Right renal pelvis (tissue), 4 donors: ENCODE measurements at places on chromosomes 3 and 15.

DNA sequence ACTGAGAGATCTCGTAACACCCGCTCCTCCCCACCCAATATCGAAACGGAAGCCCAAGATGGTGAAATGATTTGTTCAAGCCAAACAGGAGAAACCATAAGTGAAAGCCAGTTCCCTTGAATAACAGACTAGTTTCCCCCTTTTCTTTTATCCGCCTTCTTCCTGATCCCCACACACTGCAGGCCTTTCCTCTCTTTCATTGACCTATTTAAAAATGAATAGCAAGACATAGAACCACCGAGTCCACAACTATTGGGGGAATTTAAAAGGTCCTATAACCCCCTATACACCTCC is 382 bp upstream of the COX17 start:
- DNase-seq = no peak

DNA sequence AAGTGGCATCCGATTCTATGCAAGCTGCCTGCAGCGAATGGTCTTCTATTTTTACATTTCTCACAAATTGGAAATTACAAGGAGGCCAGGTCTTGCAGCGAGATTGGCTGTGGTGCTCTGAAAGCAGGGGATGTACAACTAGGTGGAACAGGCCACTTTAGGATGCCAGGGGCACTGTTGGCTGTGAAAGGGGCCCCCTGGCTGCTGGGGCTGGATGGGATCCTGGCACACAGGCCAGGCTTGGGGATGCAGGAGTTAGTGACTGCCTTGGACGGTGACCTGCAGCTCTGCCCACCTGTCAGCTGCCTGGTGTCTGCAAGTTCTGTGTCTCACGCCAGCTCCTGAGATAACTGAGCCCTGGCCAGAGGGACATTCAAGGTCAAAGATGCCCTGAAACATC is 4.6 kb downstream of the SLC6A1 start:
- no peak for DNase-seq

DNA sequence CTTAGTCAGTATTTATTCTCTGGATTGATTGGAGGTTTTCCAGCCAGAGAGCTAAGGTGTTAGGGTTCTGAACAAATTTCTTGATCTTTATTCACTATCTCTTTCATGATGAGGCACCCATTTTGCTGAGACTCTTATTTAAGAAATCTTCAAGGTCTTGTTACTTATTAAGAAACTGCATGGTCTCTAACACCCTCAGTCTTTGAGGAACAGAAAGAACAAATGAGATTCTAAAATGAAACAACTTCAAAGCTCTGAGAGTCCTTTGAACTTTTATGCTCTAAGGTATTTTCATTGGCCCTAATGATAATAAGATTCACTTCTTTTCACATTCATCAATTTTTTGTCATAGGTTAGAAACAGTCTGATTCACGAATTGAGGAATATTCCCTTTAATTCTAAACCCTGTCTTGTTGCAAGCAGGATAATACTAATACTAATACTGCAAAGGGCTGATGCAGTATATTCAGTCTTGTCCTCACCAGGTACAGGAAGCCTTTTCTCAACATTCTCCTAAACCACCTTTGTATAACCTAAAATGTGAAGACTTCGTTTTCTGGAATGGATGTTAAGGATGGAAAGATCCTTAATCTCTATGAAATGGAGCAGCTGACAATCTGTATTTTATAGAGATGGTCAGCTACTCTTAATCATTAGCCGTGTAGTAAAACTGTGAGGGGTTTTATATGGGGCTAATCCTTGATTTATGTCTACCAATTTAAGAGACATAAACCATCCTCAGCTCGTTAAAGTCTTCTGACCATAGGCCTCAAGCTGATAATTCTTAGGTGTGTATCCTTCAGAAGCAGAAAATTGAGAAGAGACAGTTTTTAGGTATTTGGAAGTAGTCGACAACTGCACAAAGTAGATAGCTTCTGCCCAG is 198.3 kb downstream of the OTOL1 start:
- DNase-seq = no peak

DNA sequence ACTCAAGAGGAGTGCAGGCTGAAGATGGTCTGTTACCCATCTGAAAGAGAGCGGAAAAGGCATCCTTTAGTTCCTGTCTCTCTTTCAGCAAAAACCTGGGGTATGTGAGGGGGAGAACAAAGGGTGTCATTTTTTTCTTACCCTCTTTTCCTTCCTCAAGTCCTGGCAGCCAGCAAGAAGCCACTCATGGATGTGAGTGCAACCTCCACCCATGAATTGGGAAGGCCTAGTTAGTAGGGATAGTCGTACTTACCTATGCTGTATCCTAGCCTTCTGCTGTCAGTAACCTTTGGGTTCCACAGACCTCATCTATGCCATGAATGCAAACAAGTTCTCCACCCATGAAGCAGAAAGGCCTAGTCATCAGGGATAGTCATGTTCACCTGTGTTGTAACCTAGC is 472.8 kb downstream of the ZIC1 start:
- no peak for DNase-seq

GRCh38 chr15:29682781-29683180 is 139.5 kb downstream of the TJP1 start:
- no peak for DNase-seq

DNA sequence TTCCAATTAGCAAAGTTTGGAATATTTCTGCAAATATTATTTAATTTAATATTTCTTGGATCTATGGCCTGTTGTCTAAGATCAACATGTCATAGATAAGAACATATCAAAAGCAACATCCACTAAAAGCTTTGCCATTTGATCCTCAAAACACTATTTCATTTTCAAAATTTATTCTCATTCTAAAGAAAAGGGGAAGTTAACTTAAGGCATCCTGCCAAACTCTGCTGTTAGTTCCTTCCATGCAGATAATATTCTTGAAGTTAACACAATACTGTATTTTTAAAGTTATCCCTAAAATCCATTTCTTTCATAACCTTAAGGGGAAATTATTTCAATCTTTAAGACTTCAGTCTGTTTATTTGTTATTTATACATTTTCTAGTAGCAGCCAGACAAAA is 28.2 kb upstream of the GBE1 start:
- DNase-seq = no peak

- DNase-seq = no peak
Measured at GRCh38 chr15:100073982-100074381, 267.8 kb downstream of the ADAMTS17 start.

- no peak for DNase-seq
Measured at GRCh38 chr3:40504636-40505430, 1.0 kb upstream of the ZNF620 start.

- DNase-seq = no peak
Measured at GRCh38 chr15:80920271-80920699, 69.3 kb downstream of the MESD start.

DNA sequence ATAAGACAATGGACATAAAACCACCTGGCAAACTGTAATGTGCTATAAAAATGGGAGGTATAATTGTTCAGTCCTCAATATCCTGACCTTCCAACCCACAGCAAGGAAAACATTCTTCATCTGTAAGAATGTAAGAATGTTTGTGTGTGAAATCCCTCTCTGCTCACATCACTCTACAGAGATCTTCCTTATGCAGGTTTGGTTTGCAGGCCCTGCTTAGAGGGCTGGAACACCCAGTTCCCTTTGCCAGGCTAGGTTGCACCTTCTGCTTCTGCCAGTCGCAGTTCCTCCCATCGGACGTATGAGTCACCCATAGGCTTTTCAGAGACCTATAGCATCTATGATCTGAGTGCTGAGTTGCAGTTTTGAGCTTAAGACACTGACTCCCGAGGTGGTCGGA is 24.1 kb upstream of the MINAR1 start:
- DNase-seq = no peak

GRCh38 chr15:65059931-65060596 is 7.7 kb downstream of the RASL12 start:
- DNase-seq = no peak

DNA sequence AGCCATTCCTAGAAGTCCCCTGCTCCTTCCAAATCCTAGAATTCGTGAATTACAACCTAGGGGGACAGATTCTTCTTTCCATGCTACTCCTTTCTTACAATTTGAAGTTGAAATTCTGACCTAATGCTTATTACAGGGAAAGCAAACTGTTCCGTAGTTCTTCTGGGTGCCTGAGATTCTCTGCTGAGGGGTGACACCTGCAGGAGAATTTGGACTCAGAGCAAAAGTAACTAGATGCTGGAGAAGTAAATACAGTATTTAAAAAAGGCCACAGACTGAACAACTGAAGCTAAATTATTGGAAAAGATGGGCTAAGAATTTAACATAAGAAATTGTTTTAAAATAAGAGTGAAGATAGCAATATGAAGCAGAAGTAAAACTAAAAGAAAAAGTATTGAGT is 37.9 kb downstream of the ACAD9 start:
- no peak for DNase-seq

DNA sequence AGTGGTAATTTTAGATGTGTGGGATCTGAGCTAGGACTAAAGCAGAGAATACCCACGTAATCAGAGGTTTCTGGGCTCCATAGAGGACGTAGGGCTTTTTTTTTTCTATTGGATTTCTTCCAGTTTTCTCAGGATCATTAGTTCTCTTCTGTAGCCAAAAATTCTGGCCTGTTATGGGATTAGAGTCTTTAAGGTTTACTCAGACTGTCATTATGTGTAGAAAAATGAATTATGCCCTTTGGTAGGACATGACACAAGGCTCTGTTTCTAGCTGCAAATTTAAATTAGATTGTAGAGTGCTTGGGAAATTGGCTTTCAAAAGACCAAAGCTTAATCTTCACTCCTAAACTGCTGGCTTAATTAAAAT is 1.9 kb downstream of the SETD5 start:
- no peak for DNase-seq

DNA sequence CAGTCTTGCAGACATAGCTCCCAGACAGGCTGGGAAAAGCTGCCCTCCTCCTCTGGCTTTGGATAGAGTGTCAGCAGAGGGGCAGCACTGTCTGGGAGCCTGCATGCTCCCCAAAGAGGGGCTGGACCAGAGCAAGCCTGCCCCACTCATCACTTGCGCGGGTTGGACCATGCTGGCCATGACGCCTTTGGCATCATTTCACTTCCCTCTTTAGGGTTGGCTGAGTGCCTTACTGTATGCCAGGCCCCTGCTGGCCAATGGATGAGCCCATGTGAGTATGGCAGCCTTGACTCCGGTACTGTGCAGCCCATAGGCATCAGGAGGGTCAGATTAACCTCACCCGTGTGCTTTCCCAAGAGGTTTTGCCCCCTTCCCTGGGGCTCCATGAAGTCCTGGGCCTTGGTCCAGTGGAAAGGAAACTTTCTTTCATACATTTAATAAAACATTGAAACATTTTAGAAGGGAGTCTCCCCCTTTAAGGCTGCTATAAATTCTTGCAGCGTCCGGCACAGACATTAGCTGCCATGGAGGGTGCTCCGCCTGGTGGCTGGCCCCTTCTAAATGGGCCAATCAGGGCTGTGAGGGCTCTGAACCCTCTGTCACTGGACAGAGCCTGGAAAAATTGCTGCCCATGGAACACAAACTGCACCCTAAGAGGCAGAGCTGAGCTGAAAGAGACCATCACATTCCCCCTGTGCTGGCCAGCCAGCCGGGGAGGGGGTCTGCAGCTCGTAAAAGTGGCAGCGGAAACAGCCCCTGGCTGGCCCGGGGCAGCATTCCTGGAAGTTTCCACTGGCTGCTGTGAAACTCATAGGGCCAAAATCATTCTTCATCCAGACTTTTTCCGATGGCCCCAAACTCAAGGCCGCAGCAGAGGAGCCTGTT is 20.8 kb upstream of the DUSP7 start:
- no peak for DNase-seq

DNA sequence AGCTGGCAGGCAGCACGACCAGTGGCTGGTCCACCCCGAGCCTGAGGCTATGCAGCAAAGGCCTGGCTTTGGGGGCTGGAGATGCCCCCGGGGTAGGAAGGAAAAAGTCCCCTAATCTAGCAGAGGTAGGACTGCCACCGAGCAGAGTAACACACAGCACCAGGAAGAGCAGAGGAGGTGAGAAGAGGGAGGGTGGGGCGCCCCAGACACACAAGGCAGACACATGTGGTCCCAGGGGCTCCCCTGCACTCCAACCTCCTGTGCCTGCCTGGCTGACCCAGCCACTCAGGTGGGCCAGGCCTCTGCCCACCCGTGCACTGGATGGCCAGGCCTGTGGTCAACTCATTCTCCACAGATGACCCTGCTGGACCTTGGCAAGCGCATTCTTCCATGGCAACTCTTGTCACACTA is 112.4 kb downstream of the ADCY5 start:
- no peak for DNase-seq

GRCh38 chr3:124627501-124627908 is 102.7 kb upstream of the UMPS start:
- no peak for DNase-seq

GRCh38 chr3:157098121-157098822 is 61.7 kb downstream of the CCNL1 start:
- DNase-seq = no peak

DNA sequence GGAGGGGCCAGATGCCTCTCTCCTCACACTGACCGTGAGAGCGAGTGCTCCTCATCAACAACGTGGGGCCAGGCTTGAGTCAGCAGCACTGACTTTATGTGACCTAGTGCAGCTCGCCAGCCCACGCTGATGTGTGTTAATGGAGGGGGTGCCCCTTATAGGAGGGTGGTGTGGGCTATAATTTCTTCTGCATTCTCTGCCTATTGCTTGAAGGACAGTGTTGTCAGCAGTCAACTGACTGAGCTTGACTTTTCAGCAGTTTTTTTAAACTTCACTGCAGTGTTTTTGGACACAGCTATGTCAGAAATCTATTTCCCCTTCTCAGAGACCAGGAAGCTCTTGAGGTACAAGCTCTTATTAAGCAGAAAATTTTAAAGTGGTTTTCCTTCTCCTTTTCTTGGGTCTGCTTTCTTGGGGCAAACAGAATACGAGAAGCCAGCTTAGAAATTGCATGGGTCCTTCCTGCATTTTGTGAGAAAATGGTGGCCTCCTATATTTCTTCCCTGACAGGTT is 304.8 kb upstream of the CTDSPL start:
- DNase-seq = no peak

DNA sequence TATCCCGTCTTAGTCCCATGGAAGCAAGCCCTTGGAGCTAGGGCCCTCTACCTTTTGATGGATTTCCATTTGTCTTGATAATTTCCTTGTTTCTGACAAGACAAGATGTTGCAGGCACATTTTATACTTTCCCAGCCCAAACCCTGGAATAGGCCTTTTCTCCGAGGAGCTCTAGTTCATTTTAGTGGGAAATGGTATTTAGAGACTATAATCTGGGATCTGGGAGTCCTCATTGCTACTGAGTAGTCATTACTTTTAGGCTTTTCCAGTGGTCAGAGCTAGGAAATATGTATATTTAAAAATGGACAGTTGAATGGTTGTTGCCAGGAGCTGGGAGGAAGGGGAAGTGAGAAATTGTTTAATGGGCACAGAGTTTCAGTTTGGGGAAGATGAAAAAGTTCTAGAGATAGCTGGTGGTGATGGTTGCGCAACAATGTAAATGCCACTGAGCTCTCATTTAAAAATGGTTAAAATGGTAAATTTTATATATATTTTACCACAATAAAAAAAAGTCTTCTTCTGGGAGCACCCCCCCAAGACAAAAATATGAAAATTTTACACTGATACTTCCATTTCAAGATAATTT is 31.6 kb downstream of the MLH1 start:
- DNase-seq = no peak

- DNase-seq = peak; percentile 55
Measured at GRCh38 chr15:77959432-77959879, 118.1 kb downstream of the TBC1D2B start.

- no peak for DNase-seq
Measured at GRCh38 chr3:52520141-52520667, 13.5 kb downstream of the NT5DC2 start.

- DNase-seq = peak; percentile 95
Measured at GRCh38 chr15:72118017-72118978, at the start of the genes MYO9A and SENP8. MYO9A (minus strand) TSS chr15:72118150; CDS start chr15:72046563, 71,587 bp downstream. SENP8 (plus strand) TSS chr15:72118403; CDS start chr15:72139624, 21,221 bp downstream.
